T-helper 22 cell (primary cell): ENCODE measurements at places on chromosomes 6 and 20.

- DNase-seq = no peak
Measured at GRCh38 chr20:37992802-37993409, 40.4 kb downstream of the TTI1 start.

DNA sequence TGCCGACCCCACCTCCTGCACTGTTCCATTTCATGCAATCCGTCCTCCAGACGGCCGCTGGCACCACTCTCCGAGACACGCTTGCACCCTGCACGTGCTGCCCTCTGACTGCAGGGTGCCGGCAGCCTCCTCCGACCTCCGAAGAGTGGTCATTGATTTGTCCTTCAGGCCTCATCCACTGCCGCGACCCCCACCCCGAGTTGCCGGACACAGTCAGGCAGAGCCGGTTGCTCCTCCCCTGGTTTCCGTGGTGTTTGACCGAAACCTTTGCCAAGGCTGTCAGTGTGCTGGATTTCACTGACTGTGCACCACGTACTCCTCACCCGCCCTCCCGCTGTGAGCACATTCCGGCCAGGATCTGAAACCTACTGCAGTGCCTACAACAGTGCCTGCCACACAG, 156.4 kb upstream of the PDE10A start:
- no peak for DNase-seq

DNA sequence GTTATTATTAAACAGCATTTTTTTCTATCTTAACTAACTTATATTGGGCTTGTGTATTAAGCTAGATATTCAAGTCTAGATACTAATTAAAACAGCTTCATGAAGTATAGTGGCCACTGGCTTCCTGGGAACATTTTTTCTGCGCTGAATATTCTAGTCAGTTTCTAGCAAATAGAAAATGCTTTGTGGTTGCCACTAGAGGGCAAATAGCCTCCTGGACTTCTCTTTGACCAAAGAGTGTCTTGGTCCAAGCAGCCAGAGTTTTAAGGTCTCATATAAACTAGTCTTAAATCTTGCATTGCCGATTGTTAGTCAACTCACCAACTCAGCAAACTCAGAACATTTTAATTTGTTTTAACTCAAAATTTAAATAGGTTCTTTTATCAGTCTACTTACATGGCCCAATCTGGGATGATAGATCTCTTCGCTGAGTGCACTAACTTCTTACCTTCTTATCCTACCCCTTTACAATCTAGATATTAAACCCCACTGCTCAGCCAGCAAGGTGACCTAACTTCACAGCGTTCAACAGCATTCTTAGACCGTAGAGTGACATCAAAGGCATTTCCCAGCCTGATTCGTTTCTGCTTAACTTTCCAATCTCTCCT, 24.6 kb upstream of the ID4 start:
- no peak for DNase-seq

GRCh38 chr6:72760114-72760793, 138.4 kb downstream of the KCNQ5 start:
- no peak for DNase-seq

GRCh38 chr20:57656821-57657534, 36.8 kb upstream of the ZBP1 start:
- no peak for DNase-seq

DNA sequence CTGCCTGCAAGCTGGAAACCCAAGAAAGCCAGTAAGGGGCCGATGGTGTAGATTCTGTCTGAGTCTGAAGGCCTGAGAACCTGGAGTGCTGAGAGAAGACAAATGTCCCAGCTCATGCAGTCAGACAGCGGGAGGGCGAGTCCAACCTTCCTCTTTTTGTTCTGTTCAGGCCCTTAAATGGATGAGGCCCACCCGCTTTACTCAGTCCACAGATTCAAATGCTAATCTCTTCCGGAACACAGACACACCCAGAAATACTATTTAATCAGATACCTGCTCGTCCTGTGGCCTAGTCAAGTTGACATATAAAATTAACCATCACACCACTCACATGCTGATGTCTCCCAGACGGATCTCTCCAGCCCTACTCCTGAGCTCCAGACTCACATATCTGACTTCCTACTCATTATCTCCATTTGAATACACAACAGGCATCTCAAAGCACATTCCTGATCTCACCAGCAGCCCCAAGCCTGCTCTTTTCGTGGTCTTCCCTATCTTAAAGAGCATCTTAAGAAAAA, 26.7 kb upstream of the SRC start:
- DNase-seq = no peak

DNA sequence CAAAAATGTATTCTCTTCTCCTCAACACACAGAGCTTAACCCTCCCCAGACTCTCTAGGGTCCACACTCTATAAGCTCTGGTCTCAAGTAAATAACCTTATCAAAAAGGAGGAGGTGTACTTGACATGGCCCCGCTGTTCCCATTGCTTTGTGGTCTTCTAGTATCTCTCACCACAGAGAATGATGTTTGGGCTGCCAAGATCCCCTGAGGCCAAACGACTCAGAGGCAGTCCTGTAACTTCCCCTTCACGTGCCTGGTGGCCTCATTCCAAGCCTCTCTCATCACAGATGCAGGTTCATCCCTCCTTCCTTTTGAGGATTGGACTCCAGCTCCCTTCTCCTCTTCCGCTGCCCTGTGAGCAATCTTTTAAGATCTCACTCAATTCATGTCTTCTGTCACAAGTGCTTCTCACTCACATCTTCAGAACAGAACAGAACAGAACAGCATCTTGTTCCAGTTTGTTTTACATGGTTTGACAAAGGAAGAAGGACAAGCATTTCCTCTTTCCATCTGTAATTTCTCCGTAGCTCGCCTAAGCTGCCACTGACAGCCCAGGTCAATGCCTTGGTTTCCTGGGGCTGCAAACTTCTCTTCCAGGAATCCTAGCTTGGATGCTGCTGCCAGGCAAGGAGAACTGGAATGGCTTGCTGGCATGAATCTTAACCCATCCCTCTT, 541.5 kb downstream of the CD83 start:
- DNase-seq = no peak

- no peak for DNase-seq
Measured at GRCh38 chr20:18743665-18744440, 69.7 kb upstream of the SCP2D1 start.

DNA sequence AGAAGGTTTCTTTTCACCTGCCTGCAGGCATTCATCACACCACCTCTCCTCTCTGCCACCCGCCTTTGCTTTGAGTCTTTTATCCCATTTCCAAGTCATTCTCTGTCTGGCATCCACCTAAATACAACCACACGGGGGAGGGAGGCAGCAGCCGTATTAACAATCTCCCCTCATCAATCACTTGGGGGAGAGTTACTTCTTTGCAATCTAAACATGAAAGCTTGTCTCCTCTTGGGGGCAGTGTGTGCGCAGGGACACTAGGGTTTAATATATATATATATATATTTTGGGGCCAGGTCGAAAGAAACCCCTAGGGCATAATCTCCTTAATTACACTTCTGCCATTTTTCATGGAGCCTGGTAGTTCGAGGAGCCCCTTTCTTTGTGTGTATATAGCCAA, 214.5 kb downstream of the TSHZ2 start:
- DNase-seq = no peak

- DNase-seq = no peak
Measured at GRCh38 chr6:12592634-12593033, 123.9 kb upstream of the PHACTR1 start.

DNA sequence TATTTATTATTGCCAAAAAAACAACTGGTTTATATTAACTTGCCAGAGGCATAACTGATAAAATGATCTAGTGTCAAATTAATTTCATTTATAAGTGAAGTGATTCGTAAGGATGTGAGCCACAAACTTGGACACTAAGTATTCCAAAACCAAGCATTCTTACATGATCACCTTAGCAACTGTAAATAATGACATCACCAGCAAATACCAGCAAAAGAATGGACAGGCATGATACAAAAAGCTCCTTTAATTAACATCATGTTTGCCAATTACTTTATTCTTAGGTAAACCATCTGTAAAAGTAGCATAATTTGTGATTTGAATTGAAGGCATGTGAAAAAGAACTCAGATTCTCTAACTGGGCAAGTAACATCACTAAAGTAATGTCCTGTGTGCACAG, 17.2 kb upstream of the FNDC1 start:
- no peak for DNase-seq

- no peak for DNase-seq
Measured at GRCh38 chr20:21246161-21246560, 57.0 kb upstream of the XRN2 start.

DNA sequence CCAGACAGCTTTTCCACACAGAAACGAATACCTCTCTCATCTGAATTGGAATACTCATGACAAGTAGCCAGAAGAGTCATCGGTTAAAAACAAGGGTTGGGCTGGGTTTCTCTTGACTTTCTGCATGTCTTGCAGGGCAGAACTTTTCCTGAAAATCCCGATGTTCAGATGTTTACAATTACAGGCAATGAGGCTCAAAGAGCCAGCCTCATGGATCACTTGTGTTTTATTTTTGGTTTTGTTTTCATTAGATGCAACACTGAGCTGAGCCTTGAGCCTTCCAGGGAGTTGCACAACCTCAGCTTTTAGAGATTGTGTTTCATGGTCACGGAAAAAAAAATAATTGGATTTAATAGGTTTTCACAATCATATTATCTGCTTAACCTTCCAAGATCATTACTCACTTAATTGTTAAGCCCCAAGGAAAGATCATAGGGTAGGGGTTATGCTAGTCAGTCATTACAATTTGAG, 288.1 kb upstream of the PRDM1 start:
- no peak for DNase-seq

- DNase-seq = no peak
Measured at GRCh38 chr6:149889326-149889725, 8.6 kb downstream of the RAET1E start.

GRCh38 chr6:87210979-87211378, 55.6 kb downstream of the ZNF292 start:
- no peak for DNase-seq

GRCh38 chr20:19530006-19530405, 228.1 kb upstream of the RIN2 start:
- DNase-seq = no peak
